Activated T-cell treated with anti-CD3 and anti-CD28 coated beads for 4 hours (primary cell): ENCODE measurements at places on chromosomes 6 and 20.

- no peak for DNase-seq
Observed at GRCh38 chr20:17611540-17612286, 41.8 kb downstream of the DSTN start.

GRCh38 chr6:28353356-28353755, 3.6 kb downstream of the ZKSCAN3 start:
- no peak for DNase-seq

DNA sequence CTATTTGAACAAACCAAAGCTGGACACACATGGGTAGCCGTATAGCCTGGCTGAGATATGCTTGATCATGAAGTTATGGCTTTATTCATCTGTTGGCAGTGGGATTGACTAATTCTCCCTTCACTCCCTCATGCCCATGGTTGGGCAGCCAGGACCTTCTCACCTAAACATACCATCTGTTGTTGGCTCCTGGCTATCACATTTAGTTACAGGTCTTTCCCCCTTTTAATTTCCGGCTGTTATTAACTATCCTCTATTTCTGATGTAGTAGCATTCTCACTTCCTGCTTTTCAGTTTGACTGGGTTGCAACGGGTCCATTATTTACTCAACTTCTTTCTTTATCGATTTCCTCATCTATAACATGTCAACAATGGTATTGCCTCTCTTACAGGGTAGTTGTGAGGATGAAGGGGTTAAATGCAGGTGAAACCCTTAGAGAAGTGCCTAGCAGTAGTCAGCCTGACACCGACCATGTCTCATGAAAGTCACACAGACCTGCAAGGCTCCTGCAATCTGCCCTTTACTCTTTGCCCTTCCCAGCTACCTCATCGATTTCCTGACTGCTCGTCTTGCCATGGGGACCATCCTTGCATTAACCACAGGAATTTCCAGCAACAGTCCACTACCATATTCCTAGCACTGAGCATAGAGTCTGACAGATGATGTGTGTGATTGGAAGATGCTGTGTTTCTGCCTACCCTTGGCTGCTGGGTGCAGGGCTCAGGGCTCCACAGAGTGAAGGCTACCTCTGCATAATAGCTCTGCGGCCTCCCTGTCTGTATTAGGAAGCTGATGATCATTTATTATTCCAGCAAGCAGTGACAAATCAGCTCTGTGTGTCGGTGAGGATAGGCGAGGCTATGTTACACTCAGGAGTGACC, 42.2 kb downstream of the PPP1R14C start:
- DNase-seq, result no peak

DNA sequence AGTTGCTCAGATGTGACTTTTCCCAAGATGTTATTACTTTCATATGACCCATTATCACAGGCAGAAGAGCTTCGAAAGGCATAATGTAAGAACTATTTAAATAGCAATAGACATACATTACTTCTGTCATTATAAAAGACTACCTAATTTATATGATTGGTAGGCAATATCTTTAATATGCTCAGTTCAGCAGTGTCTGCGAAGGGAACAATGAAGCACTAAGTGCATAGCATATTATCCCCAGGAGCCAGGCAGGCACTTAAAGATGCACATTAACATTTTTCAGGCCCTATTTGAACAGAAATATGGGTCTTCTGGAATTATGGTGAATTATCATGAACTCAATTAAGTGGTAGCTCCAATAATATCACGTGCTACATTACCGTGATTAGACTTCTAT, 217.8 kb downstream of the EPM2A start:
- DNase-seq, result no peak

- DNase-seq, result peak; percentile 48
Observed at GRCh38 chr6:7073821-7074525, 33.8 kb upstream of the RREB1 start.

- DNase-seq, result no peak
Observed at GRCh38 chr6:85672050-85672449, 29.4 kb upstream of the SYNCRIP start.

DNA sequence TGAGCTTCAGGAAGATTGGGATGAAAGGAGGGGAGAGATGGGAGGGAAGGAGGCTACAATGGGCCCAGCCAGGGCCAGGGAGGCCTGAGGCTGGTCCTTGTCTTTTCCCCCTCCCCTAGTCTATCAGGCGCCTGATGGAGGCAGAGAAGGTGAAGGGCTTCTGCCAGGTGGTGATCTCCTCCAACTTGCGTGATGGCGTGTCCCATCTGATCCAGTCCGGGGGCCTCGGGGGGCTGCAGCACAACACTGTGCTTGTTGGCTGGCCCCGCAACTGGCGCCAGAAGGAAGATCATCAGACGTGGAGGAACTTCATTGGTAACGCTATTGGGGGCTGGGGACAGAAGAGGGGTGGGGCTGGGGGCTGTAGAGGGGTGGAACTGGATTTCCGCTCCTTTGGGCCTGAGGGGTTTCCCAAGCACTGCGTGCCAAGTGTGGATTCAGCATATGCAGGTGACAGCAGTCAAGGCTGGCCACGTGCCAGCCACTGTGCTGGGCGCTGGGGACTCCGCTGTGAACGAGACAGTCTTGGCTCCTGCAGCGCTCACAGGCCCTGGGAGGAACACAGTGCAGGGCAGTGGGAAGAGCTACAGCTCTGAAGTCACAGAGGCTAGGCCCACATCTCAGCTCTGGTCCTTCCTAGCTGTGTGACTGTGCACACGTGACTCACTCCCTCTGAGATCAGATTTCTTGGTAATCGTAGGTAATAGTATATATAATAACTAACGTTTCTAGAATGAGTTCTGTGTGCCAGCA, 22.7 kb downstream of the SLC12A5 start:
- DNase-seq, result no peak

DNA sequence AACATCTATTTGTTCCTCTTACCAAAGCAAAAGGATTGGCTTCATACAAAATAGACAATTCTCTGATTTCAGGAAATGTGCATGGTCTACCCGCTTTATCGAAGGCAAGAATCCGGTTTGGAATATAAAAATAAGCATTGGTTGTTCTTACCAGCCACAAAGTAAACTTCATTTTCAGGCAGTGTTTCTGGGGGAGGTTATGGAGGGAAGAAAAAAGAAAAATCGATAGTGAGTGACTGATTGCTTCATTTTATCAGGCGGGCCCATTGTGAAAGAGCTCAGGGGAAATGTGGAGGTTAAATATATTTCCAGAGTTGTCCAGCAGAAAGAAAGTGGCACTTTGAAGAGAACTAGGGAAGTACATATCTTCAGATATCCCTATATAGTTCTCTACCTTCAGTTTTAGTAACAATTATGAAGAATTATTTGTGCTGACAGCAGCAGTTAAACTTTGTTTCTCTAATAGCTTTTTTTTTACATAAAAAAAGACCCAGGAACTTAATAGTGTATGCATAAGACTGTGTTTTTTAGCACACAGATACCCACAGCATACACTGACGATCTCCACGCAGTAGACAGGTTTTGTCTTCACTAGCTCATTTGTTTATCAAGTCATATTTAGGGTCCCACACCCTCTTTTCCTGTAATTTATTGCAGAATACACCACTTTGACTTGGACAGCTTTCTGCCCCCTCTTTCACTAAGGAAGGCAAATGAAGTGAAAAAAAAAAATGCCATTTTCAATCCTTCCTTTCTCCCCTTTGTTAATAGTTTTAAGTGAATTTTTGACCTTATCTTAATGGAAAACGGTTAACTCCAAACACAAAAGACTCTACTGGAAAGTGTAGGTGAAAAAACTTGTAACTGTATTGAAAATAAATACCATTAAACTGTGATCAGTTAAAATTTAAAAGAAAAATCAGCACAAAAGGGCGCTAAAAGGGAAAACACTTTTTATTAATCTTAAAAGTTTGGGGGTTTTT, 2.9 kb downstream of the POU3F2 start:
- DNase-seq, result no peak

DNA sequence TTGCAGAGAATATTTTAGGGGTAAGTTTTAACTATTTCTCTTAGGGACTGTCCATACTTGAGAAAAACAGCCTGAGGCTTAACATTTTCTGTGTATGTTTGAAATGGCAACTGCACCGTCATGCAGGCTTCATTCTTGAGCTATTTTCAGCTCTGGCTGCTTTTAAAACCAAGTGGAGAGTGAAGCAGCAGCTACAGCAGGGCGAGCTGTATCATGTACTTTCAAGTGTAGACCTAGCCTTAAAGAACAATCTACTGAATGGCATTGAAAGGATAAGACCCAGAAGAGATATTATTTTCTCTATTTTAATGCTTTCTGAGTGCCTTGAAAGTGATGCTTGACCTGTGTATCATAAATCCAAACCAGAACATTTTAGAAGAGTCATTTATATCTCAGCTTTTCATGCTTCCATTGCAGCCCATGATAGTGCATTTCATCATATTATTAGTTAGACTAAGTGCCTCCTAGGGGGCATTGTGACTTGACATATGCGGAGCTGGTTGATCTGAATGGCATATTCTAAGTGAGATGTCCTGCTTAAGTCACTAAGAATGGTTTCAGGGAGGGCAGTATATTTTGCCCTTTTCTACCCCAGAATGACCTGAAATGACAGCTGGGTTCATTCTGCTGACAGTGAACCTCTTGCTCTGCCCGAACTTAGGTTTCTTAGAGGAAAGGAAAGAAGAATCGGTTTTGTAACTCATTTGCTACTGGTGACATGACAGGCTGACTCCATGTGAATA, 85.3 kb downstream of the NKAIN2 start:
- DNase-seq, result no peak

GRCh38 chr6:158697811-158698210, 48.0 kb downstream of the SYTL3 start:
- no peak for DNase-seq

GRCh38 chr20:44041001-44041400, 126.3 kb downstream of the TOX2 start:
- DNase-seq, result no peak

GRCh38 chr6:23754197-23754596, 371.8 kb upstream of the NRSN1 start:
- no peak for DNase-seq

- DNase-seq, result no peak
Observed at GRCh38 chr6:163732479-163732878, 318.0 kb downstream of the QKI start.

- DNase-seq, result no peak
Observed at GRCh38 chr6:31356216-31356945, 598 bp downstream of the HLA-B start.

DNA sequence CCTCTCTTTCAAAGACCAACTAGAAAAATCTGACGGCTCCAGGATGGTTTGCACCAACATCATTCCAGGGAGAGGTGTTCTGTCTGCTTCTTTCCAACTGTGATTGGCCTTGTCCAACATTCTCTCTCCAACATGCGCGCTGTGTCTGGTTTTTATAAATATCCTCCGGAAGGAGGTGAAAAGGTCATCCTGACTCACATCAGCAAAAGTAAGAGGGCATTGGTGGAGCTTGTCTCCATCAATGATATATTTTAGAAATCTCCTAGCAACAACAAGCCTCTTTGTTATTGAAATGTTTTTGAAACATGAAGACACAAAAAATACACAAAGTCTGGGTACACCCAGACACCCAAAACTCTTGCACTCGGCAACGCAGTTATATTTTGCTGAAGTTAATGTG, 475.3 kb upstream of the JARID2 start:
- DNase-seq, result no peak

- DNase-seq, result no peak
Observed at GRCh38 chr6:68427630-68428029, 207.5 kb upstream of the ADGRB3 start.

DNA sequence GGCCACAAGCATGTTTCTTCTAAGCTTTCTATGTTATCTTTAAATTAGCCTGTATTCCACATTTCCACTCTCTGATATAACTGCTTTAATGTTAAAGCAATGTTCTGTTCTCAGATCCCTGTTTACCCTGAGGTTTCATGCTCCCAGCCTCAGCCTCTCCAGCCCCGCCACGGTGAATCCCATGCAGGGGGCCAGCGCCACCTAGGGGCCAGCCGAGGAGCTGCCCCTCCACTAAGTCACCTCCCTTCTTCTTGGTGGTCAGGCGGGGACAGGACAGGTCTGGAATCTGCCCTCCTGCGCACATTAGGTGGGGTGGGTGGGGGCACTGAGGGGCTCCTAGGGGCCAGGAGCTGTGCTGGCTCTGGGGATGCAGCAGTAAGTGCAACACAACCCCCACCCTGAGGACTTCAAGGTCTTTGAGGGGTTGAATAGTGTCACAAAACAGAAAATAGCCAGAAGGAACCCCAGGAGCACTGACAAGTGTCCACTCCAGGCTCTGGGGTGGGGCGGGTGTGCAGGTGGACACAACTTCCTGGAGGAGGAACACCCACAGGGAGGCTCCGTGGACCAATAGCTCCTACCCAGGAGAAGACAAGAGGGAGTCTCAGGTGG, 61.6 kb downstream of the RAB44 start:
- peak; percentile 73 for DNase-seq

- no peak for DNase-seq
Observed at GRCh38 chr6:2839195-2839981, 2.3 kb downstream of the SERPINB1 start.

DNA sequence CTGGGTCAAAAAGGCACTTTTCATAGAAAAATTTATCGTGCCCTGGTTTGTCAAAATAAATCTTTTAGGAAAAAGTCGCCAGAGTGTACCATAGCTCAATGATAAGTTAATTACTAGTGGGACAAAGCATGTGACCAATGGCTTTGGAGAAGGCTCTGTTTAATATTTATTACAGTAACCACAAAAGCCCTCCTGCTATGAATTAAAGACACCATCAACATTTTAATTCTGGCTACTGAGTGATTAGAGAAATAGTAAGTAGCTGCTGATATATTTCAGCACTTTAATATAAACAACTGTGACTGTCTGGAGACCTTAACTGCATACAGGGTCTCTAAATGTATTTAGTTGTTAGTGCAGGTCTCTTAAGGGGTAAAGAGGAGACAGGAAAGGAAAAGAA, 38.3 kb downstream of the KIF13A start:
- no peak for DNase-seq

DNA sequence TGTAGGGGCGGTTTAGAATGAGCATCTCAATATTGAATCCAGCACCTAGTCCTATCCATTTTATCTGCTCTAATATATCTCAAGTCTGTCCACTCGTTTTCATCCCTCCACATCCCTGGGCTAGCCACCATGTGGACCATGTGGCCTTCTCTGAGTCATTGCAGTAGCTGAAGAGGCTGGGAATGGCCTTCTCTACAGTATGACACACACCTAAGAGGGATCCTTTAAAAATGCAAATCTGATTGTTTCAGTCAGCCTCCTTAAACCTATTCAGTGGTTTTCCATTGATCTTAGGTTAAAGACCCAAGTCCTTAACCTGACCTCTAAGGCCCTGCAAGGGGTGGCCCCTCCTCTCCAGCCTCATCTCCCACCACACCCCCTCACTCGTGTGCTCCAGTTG, 9.4 kb downstream of the RING1 start:
- DNase-seq, result no peak

- no peak for DNase-seq
Observed at GRCh38 chr20:62226707-62227590, 6.9 kb upstream of the HRH3 start.

DNA sequence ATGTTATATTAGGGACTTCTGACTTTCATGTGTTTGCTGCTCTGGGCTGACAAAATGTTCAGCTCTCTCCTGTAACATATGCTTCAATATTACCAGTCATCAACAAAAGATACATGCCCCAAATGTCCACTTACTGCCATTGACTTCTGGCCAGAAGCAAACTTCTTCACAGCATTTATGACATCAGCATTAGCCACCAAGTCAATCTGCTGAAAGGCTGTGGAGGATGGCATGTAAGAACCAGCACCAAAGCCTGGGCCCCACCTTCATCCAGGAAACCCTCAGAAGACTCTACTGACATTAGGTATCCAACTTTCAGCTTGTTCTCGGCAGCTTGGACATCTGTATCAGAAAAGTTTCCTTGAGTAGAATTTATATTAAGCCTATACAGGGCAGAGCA, 595.5 kb downstream of the COL12A1 start:
- DNase-seq, result no peak

- peak; percentile 96 for DNase-seq
Observed at GRCh38 chr6:36423101-36423824, 19.4 kb downstream of the PXT1 start.
